ENCODE measurements at places on chromosomes 7 and 10.

DNA sequence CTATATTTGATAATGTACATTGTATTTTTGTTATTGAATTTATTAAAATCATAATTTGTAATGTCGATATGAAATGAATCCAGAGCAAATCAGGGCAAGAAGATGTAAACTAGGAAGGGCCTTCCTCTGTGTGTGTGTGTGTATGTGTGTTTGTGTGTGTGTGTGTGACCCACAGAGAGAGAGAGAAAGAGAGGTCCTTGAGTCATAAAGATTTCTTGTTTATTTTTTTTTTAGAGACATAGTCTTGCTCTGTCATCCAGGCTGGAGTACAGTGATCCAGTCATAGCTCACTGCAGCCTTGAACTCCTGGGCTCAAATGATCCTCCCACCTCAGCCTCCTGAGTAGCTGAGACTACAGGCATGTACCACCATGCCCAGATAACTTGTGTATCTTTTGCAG is 50.7 kb downstream of the INPP5F start:
- no peak overlapping the region for H3K4me3 ChIP-seq
- H3K27ac ChIP-seq, result no peak overlapping the region
- no peaks in the 10 kb centered on the region for H3K4me1 ChIP-seq
- H3K27me3 ChIP-seq, result no peaks in the 10 kb centered on the region
- no peak for DNase-seq

GRCh38 chr7:91325726-91326125 is 61.5 kb downstream of the FZD1 start:
- no peaks in the 10 kb centered on the region for H3K36me3 ChIP-seq
- no peak overlapping the region for H3K4me3 ChIP-seq
- DNase-seq, result no peak
- H3K27me3 ChIP-seq, result no peaks in the 10 kb centered on the region
- H3K27ac ChIP-seq, result no peak overlapping the region

DNA sequence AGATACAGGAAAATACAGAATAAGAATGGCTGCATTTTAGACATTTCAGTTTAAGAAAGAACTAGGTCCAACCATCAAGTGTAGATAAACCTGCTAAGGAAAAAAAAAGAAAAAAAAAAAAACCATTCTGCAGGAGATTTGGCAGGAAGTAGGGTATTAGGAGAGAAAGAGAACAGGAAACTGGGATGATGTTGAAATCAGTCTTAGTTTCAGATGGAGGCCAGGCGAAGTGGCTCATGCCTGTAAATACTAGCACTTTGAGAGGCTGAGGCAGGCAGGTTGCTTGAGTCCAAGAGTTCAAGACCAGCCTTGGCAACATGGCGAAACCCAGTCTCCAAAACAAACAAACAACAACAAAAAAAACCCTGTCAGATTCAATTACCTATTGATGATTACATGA is 120.2 kb downstream of the RAB11FIP2 start:
- no peaks in the 10 kb centered on the region for H3K27me3 ChIP-seq
- H3K36me3 ChIP-seq, result no peaks in the 10 kb centered on the region
- no peak overlapping the region for H3K27ac ChIP-seq

DNA sequence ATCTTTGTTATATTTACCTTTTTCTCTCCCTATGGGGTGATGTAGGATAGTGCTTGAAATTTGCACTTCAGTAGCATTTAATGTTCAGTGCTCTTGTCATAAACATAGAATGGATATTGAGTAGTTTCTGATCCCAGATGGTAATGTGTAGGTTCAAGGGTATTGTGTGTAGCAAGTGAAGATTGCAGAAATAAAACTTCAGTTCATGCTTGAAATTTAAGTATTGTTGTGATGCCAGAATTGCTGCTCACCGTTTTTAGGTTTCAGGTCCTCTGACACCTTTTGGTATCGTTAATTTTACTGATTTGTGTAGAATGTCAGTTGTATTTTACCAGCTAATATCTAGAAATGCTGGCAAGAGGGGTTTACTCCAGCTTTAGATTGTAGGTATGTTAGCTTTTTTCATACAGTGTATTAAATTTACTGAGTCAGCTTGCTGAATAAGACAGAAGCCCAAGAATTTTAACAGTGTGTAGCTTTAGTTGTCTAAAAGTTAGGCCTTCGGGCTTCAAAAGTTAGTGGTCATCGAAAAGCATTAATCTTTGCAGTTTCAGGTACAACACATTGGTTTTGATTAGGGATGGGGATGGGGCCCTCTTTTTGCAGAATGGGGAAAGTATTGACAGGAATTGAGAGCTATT is 1.9 kb downstream of the PTEN start:
- H3K27me3 ChIP-seq, result no peaks in the 10 kb centered on the region
- DNase-seq, result no peak
- peaks cover 25% of the 10 kb centered on the region for H3K4me1 ChIP-seq
- no peaks in the 10 kb centered on the region for H3K36me3 ChIP-seq
- peak overlapping the region; percentile 94 for H3K4me3 ChIP-seq

DNA sequence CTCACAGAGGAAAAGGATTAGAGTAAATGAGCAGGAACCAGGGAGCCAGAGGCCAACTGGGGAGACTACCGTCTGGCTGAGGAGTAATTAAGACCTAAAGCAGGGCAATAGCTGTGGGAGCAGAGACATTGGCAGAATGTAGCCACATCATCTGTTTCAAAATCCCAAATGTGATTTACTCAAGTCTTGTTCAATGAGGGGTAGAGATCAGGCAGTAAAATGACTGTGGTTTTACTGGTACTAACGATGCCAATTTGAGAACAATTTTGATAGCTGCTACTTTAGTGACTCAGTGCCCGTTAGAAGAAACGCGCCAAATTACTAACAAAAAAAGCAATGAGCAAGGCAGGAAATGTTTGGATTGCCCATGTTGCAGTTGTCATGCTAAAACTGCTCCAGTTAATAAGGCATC is 12.7 kb upstream of the MIOS start:
- H3K36me3 ChIP-seq, result no peaks in the 10 kb centered on the region
- H3K4me1 ChIP-seq, result no peaks in the 10 kb centered on the region

DNA sequence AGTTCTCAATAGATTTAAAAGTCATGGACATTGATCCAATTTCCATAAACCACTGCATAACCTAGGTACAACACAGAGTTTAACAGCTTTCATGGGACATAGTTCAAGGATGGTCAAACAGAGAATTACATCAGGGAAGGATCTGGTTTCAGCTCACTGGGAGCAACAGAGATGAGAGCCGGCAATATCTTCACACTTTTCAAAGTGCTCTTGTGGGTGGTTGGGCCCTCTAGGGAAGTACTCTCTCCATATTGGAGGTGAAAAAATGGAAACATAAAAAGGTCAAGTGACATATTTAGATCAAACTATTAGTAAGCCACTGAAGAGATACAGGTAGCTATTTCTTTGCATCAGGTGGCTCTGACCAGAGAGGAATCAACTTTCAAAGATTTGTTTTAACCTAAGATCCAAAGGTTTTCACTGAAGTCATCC is 61.8 kb upstream of the LRRN3 start:
- no peaks in the 10 kb centered on the region for H3K36me3 ChIP-seq
- H3K27me3 ChIP-seq, result no peaks in the 10 kb centered on the region
- no peak overlapping the region for H3K27ac ChIP-seq
- no peak for DNase-seq

DNA sequence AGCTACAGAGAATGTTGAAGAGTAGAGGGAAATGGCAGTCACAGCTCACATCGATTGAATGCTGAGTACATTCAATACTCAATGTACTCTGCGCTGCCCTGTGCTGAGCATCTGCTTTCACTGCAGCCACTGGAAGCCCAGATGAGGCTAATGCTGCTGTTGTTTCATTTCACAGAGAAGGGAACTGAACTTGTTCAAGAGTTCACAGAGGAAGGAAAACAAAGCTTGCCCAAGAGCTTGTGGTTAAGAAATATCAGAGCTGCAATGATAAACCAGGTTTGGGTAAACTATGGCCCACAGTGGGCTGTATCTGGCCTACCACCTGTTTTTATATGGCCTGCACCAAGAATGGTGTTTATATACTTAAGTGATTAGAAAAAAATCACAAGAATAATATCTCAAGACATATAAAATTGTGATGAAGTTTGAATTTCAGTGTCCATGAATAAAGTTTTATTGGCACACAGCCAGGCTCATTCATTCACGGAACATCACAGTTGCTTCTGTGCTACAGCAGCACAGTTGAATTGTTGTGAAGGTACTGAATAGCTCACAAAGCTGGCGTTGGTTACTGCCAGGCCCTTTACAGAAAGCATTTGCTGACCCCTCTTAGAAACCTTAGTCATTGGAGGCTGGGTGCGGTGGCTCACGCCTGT is 64.1 kb downstream of the CFAP58 start:
- H3K27ac ChIP-seq, result no peak overlapping the region
- no peaks in the 10 kb centered on the region for H3K4me1 ChIP-seq
- no peak for DNase-seq
- no peaks in the 10 kb centered on the region for H3K27me3 ChIP-seq
- H3K4me3 ChIP-seq, result no peak overlapping the region

DNA sequence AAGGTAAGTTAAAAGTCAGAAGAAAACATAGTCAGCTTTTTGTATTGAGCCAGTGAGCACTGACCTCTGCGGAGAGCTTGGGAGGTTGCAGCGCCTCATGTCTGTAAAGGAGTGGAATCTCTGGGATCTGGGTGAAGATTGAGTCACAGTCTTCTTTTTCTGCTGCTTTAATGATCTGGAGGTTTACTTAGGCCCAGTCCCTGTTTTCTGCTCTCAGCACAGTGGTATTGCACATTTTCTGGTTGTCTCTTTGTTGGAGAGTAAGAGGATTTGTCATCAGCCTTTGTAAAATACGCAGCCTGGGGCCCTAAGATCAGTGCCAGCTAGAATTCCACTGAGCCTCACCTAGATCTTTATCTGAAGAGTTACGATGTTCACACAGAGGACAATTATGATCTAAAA is 58.3 kb upstream of the GJD4 start:
- no peaks in the 10 kb centered on the region for H3K4me1 ChIP-seq
- no peak overlapping the region for H3K4me3 ChIP-seq
- DNase-seq, result no peak
- H3K36me3 ChIP-seq, result peaks cover 22% of the 10 kb centered on the region
- H3K27ac ChIP-seq, result no peak overlapping the region

- H3K4me1 ChIP-seq, result no peaks in the 10 kb centered on the region
- H3K36me3 ChIP-seq, result no peaks in the 10 kb centered on the region
- H3K27ac ChIP-seq, result no peak overlapping the region
Observed at GRCh38 chr7:145339319-145339718, 503.5 kb upstream of the TPK1 start.

DNA sequence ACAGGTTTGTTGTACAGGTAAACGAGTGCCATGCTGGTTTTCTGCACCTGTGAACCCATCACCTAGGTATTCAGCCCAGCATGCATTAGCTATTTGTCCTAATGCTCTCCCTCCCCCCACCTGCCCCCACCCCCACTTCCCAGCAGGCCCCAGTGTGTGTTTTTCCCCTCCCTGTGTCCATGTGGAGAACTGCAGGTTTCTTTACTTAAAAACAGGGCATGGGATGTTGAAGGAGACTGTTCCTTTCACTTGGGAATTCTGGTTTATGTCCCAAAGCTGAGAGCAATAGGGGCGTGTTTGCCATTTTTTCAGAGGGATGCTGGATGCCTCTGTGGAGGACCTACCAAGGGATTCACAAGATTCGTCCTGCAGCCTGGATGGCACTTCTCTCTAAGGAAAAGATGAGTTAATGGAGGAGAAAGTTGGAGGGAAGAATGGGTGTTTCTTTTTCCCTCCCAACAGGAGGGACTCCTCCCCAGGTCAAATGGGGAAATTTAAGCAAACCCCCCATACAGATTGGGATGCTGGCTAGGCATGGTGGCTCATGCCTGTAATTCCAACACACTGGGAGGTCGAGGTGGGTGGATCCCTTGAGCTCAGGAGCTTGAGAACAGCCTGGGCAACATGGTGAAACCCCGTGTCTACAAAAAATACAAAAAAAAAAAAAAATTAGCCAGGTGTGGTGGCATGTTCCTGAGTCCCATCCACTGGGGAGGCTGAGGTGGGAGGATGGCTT is 136.0 kb downstream of the GALNT17 start:
- H3K27ac ChIP-seq, result no peak overlapping the region
- no peak for DNase-seq
- H3K36me3 ChIP-seq, result no peaks in the 10 kb centered on the region
- H3K4me1 ChIP-seq, result no peaks in the 10 kb centered on the region
- no peak overlapping the region for H3K4me3 ChIP-seq

GRCh38 chr10:3278771-3279170 is 106.2 kb upstream of the PITRM1 start:
- H3K27me3 ChIP-seq, result no peaks in the 10 kb centered on the region
- H3K36me3 ChIP-seq, result no peaks in the 10 kb centered on the region
- H3K4me3 ChIP-seq, result no peak overlapping the region
- no peak overlapping the region for H3K27ac ChIP-seq
- no peaks in the 10 kb centered on the region for H3K4me1 ChIP-seq
- no peak for DNase-seq

- no peak overlapping the region for H3K4me3 ChIP-seq
- no peaks in the 10 kb centered on the region for H3K27me3 ChIP-seq
- H3K36me3 ChIP-seq, result no peaks in the 10 kb centered on the region
- no peak overlapping the region for H3K27ac ChIP-seq
- no peak for DNase-seq
Observed at GRCh38 chr10:25451401-25451800, 276.6 kb downstream of the GPR158 start.

- no peaks in the 10 kb centered on the region for H3K27me3 ChIP-seq
- no peaks in the 10 kb centered on the region for H3K4me1 ChIP-seq
- no peak overlapping the region for H3K27ac ChIP-seq
- no peaks in the 10 kb centered on the region for H3K36me3 ChIP-seq
- no peak for DNase-seq
Observed at GRCh38 chr7:15104411-15105092, 202.0 kb upstream of the DGKB start.

- no peaks in the 10 kb centered on the region for H3K36me3 ChIP-seq
- peaks cover 26% of the 10 kb centered on the region for H3K4me1 ChIP-seq
- no peak overlapping the region for H3K4me3 ChIP-seq
Observed at GRCh38 chr7:28953633-28954032, 4.5 kb downstream of the TRIL start.

DNA sequence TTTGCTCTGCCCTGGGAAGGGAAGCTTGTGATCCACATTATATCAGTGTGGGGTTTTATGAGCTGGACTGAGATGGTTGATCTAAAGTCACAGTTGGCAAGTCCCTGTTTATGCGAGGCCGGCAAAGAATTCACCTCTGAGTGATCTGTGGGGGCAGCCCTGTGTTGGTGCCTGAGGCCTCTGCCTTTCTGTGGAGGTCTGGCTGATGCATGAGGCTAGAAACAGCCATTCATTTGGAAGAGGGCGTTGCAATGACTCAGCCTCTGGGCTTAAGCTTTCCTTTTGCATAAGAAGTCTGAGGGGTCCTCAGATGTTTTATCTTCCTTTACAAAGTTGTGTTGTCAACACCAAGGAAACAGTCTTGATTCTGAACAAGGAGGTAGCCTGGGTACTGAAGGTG is 126.9 kb downstream of the MGMT start:
- H3K27ac ChIP-seq, result no peak overlapping the region
- no peak overlapping the region for H3K4me3 ChIP-seq
- H3K4me1 ChIP-seq, result no peaks in the 10 kb centered on the region
- peaks cover 6% of the 10 kb centered on the region for H3K36me3 ChIP-seq
- H3K27me3 ChIP-seq, result no peaks in the 10 kb centered on the region

GRCh38 chr10:33196710-33197491 is 137.6 kb downstream of the NRP1 start:
- H3K27ac ChIP-seq, result no peak overlapping the region
- H3K4me1 ChIP-seq, result peaks cover 5% of the 10 kb centered on the region
- no peak for DNase-seq
- no peaks in the 10 kb centered on the region for H3K27me3 ChIP-seq

Data from CD4-positive, alpha-beta T cell (primary cell).